OCI-LY7 (cell line): ENCODE measurements at places on chromosomes 6 and 20.

GRCh38 chr20:50475681-50476292, 34.4 kb upstream of the PTPN1 start:
- DNase-seq, result no peak

- peak; percentile 63 for DNase-seq
Measured at GRCh38 chr6:143940011-143940597, 68.0 kb downstream of the PLAGL1 start.

DNA sequence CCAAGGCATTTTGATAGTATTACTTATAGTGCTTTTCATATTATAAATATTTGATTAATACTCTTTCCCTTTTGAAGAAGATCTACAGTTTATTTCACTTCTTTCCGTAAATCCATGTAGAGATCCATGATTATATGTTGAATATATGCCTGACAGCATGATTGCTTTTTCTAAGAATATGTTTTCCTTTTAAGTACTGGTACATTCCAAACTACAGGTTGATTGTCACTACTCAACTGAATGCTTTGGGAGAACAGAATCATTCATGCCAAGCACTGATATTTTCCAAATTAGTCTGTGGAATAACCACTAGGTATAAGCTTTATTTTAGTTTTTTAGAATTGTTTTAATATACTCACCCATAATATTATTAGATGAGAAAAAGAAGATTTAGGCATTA, 330.2 kb downstream of the BCKDHB start:
- no peak for DNase-seq

- DNase-seq, result no peak
Measured at GRCh38 chr6:32184084-32184640, at the start of gene AGER. Gene AGER, minus strand, starts transcription at chr6:32184253. Its CDS starts 31 bp downstream, at chr6:32184222.

GRCh38 chr6:155530219-155530834, 74.7 kb upstream of the NOX3 start:
- DNase-seq, result peak; percentile 66

DNA sequence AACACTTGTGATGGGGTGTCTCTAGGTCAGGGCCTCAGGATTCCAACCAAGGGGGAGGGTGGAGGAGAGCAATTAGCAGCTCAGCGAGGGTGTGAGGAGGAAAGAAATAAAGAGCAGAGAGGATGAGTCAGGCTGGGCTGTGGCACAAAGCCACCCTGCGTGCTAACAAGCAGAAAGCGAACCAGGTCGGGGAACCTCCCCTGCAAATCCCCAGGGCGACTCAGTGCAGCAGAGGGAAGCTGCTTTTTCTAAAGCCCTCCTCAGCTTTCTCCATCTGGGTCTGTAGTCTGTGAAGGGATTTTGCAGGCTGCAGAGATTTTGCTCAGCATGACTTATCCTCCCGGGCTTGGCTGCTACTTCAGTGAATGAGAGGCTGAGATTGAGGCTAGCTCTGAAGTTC, 6.6 kb upstream of the SPO11 start:
- DNase-seq, result peak; percentile 61

GRCh38 chr6:44298055-44298803, 14.9 kb downstream of the AARS2 start:
- no peak for DNase-seq

DNA sequence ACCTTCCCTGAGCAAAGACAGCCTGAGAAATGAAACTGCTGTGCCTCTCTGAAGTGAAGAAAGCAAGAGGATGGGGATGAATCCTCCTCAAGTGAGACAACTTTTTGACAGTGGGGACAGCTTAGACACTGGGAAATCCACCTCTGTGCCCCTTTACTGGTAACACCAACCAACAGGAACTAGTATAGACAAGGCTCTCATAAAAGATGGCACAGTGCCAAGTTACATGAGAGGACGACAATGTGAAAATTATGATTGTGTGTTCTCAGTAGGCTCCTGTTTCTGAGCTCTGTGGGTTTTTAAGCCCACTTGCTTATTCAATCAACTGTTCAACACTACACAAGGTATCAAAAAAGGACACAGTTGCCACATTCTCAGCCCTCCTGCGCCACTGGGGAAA, 41.6 kb upstream of the LYRM2 start:
- DNase-seq, result no peak

GRCh38 chr6:134826889-134827737, 122.8 kb downstream of the ALDH8A1 start:
- no peak for DNase-seq

- peak; percentile 52 for DNase-seq
Measured at GRCh38 chr6:159761129-159761872, 544 bp upstream of the ACAT2 start.

GRCh38 chr6:93584300-93584699, 164.9 kb upstream of the EPHA7 start:
- no peak for DNase-seq

DNA sequence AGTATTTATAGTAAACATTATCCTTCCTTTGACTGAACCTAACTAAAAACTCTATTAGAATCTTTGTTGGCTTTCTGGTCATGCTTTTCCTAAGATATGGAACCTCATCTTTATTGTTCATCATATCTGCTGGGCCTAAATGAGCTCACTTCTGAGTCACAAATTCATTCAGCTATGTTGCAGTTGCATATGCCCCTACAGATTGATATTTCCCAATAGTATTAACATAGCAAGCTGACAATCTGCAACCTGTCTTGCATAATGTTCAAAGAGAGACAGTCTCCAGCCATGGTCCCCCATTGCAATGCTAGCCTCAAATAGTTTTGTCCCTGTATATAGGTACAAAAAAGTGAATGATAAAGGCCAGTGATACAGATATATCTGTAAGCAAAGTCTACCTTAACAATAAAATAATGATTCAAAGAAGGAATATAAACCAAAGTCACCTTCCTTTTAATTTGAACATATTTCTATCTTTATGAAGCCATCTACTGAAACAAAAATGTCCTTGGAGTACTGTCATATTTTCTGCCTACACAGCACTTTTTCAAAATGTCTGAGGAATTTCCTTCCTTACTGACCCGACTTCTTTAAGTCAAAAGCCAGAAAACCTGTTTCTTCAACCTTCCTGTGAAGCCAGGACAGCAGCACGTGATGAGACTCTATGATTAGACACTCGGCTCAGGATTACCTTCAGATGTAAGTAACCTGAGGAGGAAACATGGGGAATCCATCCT, 140.7 kb downstream of the UBE3D start:
- no peak for DNase-seq

DNA sequence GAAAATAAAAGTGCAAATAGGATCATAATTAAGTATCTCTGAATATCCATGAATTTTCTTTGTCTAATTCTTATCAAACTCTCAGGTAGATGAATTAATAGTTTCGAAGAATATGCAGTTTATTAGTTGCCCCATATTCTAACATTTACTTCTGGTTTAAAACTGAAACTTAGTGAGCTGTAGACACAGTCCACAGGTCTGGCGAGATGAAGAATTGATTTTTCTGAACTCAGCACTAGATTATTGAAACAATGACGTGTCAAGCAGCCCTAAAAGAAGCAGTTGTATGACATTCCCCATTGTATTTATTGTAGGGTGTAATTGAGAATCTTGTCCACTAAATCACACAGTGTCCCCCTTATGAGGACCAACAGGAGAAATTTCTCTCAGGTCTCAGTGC, 407.1 kb downstream of the GRIK2 start:
- DNase-seq, result no peak

GRCh38 chr20:61520076-61520892, 268.2 kb downstream of the CDH4 start:
- DNase-seq, result no peak

DNA sequence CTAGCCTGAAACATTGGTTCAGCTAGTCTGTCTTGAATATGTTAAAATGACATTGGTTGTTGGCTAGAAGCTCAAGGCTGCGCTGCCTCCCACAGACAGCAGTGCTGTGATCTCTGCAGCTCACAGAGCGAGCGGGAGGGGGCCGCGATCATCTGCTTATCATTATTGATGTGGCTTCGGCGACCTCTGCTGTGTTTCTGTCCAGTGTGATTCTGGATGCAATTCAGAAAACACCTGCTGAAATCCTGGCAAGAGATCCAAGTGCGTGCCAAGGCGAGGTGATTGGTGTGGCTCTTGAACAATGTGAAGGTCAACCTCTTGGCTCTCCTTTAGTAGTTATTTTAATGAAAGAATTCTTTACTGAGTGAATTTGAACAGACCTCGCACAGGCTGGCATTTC, 142.3 kb upstream of the SASH1 start:
- no peak for DNase-seq

- DNase-seq, result no peak
Measured at GRCh38 chr20:10110151-10110550, 75.4 kb downstream of the ANKEF1 start.

DNA sequence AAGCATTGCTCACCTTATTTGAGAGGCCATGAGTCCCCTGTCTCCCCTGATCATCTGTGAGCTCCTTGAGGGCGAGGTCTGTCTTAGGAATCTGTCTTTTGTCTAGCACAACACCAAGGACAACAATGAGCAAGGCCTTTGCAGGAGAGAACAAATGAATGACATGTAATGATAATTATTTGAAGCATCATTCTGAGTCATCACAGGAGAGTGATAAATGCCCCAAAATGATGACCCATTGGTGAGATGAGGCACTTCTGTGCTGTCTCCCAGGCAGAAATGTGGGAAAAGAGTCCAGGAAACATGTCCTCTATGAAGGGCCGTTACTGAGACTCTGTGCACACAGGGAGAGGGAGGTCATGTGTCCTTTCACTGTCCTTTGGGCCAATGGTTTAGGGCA, 105.2 kb upstream of the LRFN2 start:
- DNase-seq, result no peak

DNA sequence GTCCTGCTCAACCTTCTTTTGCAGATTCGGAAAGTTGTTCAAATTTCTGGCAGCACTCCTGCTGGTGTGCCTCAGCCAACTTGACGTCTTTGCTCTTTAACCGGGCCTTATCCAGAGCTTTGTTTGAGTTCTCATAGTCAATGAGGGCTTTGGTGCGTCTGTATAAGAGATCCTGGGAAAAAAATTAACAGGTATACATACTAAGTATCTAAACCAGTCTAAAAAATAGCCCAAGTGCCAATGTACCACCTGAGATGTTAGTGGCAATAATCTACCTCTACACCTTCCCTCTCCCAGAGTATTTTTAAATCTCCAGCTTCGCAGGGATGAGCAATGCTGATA, 21.1 kb downstream of the SNX5 start:
- DNase-seq, result no peak

GRCh38 chr6:32952817-32953739, at the start of gene HLA-DMA:
Gene HLA-DMA, minus strand, starts transcription at chr6:32953097. Its CDS starts 61 bp downstream, at chr6:32953036.
- peak; percentile 95 for DNase-seq
